ENCODE measurements at places on chromosomes 16 and 17.

GRCh38 chr16:11163761-11164261 is 92.2 kb downstream of the SOCS1 start:
- peak; percentile 28 for DNase-seq

DNA sequence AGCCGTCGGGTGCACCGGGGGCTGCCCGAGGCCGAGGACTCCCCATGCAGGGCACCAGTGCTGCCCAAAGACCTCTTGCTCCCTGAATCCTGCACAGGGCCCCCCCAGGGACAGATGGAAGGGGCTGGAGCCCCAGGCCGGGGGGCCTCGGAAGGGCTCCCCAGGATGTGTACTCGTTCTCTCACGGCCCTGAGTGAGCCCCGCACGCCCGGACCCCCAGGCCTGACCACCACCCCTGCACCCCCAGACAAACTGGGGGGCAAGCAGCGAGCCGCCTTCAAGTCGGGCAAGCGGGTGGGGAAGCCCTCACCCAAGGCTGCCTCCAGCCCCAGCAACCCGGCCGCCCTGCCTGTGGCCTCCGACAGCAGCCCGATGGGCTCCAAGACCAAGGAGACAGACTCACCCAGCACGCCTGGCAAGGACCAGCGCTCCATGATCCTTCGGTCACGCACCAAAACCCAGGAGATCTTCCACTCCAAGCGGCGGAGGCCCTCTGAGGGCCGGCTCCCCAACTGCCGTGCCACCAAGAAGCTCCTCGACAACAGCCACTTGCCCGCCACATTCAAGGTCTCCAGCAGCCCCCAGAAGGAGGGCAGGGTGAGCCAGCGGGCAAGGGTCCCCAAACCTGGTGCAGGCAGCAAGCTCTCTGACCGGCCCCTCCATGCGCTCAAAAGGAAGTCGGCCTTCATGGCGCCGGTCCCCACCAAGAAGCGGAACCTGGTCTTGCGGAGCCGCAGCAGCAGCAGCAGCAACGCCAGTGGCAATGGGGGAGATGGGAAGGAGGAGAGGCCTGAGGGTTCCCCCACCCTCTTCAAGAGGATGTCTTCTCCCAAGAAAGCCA is 40.6 kb downstream of the SREBF1 start:
- no peak for DNase-seq

DNA sequence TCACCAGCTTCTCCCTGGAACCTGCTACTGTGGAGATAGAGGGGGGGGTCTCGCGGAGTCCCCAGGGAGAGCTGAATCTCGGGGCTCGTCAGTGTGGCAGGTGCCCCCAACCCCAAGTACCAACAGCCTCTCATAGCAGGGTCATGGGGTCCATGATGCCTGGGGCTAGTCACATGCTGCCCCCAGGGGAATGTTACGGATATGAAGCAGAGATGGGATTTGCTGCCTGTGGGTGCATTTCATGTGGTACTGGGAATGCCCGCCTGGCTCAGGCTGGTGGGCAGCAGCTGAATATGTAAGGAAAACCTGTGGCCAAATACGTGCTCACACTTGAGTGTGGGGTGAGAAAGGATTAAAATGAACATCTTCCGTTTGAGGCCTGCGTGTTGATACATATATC is 49.4 kb downstream of the MEAK7 start:
- DNase-seq = no peak

- no peak for DNase-seq
Observed at GRCh38 chr16:56561126-56561525, 3.7 kb upstream of the MT4 start.

- DNase-seq = no peak
Observed at GRCh38 chr16:15836074-15836473, 20.8 kb downstream of the MYH11 start.

GRCh38 chr16:25676820-25677219 is 14.9 kb upstream of the HS3ST4 start:
- no peak for DNase-seq

DNA sequence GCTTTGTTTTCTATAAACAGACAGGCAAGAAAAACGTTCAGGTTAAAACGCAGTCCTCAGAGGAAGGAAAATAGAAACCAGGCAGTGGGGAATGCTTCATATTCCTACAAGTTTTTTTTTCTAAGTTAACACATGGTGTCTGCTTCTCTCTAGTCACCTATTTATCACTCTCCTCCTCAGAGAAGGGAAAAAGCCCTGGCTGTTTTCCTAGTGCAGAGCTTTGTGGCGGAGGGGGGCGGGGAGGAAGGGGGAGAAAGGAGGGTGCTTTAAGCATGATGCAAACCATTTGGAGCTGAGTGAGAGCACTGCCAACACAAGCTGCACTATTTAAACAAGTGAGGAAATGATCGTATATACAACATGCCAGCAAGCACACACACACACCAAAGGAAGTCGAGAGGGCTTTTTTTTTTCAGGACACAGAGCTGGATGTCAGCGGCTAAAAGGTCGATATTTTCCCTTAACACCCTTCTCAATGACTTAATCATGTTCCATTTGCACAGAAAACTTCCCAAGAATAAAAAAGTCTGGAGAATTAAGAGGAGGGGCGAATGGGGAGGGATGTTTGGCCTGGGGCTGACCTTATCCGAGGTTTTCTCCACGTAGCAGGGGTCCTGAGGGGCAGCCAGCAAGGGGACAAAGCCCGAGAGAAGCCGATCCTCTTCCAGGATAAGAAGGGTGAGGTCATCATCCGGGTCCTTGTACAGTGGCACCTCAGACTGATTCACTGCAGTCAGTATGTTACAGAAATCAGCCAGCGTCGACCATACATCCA is 117.4 kb downstream of the HIC1 start:
- no peak for DNase-seq

DNA sequence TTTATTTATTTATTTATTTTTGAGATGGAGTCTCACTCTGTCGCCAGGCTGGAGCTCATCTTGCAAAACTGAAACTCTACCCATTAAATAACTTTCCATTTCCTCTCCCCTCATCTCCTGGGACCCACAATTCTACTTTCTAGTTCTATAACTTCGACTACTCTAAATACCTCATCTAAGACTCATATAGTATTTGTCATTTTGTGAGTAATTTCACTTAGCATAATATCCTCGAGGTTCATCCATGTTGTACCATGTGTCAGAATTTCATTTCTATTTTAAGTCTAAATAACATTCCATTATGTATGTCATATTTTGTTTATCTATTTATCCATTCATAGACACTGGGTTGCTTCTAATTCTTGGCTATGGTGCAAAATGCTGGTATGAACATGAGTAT is 5.1 kb upstream of the NT5M start:
- no peak for DNase-seq

DNA sequence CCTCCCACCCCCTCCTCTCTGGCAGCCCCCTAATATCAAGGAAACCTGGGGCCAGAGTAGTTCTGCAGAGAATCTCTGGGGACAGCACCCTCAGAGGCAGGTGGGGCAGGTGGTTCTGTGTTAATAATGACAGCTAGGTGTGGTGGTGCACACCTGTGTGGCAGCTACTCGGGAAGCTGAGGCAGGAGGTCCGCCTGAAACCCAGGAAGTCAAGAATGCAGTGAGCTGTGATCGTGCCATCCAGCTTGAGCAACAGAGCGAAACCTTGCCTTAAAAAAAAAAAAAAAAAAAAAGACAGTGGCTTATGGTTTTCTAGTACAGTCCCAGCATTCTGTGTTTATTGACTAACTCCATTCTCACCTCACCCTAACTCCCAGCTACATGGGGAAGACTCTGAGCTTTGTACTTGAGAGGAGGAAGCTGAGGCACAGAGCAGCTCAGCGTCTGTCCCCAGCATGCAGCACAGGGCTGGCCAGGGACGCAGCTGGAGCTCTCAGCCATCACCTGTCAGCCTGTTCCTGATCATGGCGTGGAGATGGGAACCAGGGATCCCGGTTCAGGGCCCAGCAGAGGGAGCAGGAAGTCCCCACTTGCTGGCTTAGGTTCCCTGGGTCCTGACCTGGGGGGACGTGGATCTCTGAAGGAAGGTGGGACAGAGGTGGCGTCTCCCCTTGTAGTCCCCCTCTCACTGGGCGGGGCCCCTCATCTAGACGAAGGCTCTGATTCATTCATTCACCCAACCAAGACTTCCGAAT is 6.1 kb downstream of the DBNDD1 start:
- no peak for DNase-seq

DNA sequence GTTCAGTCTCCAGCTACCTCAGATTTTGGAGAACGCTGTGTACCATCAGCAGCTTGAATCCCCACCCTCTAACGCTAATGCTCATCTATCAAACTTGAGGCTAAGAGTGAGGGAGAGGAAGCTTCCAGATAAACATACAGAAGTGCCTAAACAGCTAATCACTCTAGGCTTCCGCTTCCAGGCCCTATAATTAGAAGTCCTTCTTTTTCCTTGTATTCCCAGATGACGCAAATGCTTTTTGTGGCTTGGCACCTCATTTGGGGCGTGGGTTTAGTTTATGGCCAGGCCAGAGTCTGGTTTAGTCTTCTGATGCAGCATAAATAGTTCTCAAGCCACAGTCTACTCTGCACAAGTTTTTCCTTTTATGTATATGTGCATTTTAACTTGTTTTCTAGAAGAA is 263.4 kb downstream of the BCAS3 start:
- no peak for DNase-seq

GRCh38 chr16:1351582-1352362 is at the start of the genes GNPTG and TSR3:
GNPTG (plus strand) TSS chr16:1351931; CDS start chr16:1351966, 35 bp downstream.
TSR3 (minus strand) TSS chr16:1351878; CDS start chr16:1351804, 74 bp downstream.
- DNase-seq = peak; percentile 83

DNA sequence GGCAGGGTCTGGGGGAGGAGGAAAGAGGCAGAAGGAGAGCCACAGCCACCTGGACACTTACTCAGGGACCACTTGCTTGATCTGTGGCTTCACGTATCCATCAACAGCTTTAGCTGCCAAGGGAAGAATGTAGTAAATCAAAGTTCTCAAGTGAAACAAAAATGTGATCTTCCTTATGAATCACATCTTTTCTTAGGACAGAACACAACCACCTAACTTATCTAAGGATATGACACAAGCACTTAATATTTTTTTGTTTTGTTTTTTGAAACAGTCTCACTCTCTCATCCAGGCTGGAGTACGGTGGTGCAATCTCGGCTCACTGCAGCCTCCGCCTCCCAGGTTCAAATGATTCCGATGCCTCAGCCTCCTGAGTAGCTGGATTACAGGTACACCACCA is 8.4 kb upstream of the GHDC start:
- DNase-seq = no peak

- DNase-seq = no peak
Observed at GRCh38 chr16:84528322-84528721, 23.9 kb upstream of the MEAK7 start.

- no peak for DNase-seq
Observed at GRCh38 chr17:72942579-72942978, 149.9 kb downstream of the SLC39A11 start.

DNA sequence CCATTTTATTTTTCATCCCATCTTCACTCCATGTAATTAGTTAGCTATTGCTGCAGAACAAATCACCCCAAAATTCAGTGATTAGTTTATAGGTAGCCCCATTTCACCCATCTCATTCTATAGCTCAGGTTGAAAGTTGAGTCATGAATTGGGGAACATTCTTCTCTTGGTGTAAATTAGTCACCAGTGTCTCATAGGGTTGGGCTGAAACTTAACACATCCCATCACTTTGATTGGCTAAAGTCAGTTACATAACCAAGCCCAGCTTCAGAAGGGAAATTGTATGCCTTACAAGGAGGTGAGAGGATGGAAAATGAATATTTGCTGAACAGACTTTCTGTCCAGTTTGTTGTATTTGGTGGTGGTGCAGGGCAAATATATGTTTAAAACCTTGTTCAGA is 477.5 kb downstream of the WWOX start:
- DNase-seq = no peak

- no peak for DNase-seq
Observed at GRCh38 chr16:71565812-71566700, 10.8 kb downstream of the TAT start.

DNA sequence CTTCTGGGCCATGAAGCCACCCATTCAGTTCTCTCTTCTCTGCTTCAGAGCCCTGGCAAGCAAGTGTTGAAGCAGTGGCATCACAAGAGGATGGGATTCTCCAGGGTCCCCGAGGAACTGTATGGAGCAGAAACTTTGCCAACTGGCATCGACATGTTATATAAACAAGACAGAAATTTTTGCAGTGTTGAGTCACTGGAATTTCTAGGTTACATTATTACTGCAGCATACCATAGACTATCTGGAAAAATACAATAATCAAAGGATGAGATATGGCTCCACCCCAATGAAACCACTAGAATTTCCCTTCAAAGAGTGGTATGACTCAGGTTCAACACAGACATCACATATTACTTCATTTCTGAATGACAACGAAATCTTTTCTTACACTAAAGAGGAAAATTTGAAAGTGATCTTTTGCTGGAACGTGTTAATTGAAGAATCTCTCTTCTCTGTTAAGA is 343.0 kb upstream of the DYNLRB2 start:
- DNase-seq = no peak

GRCh38 chr17:4738136-4739121 is 1.2 kb upstream of the ZMYND15 start:
- DNase-seq = no peak

- no peak for DNase-seq
Observed at GRCh38 chr17:28961391-28961790, 10.1 kb upstream of the PHF12 start.

- no peak for DNase-seq
Observed at GRCh38 chr16:57765160-57765728, 29.7 kb downstream of the KATNB1 start.

GRCh38 chr16:85335584-85336491 is 223.6 kb upstream of the CIBAR2 start:
- no peak for DNase-seq

DNA sequence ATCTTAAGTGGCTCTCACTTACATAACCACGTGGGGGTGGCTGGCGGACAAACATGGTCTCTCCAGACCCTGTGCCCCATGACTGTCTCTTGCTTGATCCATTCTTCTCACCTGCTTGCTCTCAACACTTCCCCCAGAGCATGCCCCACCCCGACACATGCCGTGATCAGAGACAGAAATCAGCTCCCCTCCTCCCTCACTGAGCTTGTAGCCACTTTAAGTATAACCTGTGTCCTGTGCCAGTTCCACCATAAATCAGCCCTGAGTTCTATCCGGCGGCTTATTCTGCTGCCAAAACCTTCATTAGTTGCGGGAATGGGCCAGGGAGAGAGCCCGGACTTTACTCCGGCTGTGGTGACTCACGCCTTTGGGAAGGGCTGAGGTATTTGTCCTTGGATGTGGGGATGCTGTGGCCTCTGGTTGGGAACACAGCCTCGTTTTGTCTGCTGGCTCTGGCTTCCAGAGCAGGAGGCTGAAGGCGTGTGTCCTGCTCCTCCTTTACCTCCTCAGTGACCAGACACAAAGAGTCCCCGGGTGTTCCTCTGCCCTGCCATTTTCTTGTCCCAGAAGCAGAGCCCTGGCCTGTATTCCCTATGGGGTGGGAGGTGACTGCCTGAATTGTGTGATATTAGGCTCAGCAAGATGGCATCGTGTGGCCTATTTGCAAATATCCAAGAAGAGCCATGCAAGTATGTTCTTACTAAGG is 21.1 kb downstream of the ANKRD40 start:
- no peak for DNase-seq

Data from endothelial cell (in vitro differentiated cells).